Breast epithelium (tissue), 4 donors: ENCODE measurements at places on chromosomes 1 and 21.
A peak's percentile ranks its signal among the peaks of the same experiment; 100 is the strongest.

- peak; percentile 87 for DNase-seq
Measured at GRCh38 chr1:16145030-16145661, 10.7 kb downstream of the EPHA2 start.

DNA sequence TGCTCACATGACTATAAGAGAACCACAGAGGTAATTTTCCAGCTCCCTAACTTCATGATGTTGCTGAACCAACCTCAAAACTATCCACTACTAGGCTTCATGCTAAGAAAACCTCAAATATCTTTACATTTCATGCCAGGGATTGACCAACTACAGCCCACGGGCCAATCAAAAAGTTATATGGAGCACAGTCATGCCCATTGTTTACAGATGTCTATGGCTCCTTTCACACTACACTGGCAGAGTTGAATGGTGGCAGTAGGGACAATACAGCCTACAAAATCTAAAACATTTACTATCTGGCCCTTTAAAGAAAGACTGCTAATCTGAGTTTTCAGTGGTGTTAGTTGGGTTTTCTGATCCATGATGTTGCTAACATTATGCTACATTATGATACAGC, 154.8 kb downstream of the TM2D1 start:
- no peak for DNase-seq

DNA sequence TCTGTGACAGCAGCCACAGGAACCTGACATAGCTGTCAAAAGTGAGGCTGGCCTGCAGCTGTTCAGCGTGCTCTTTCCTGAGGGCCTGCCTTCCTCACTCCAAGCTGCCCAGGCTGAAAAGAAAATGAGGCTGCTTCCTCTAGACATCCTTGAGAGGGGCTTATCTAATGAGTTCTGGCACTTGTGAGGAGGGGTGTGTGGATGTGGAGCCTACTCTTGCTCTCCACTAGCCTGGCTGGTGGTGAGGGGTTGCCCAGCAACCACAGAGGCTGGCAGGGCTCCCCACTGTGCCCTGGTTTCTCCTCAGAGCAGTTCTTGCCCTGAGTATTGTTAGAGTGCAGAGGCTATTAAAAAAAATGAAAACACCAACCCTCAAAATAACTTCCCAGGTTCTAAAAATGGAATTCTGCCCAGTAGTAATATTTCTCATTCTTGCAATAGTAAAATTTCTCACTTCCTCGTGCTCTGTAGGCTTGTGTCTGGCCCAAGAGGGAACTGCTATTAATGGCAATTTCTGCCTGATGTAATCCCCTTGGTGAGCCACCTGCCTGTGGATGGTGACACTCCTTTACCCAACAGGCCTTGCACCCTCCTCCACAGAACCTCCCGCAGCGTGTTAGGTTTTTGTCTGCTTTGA, 52.6 kb upstream of the EPS8L3 start:
- DNase-seq, result no peak

DNA sequence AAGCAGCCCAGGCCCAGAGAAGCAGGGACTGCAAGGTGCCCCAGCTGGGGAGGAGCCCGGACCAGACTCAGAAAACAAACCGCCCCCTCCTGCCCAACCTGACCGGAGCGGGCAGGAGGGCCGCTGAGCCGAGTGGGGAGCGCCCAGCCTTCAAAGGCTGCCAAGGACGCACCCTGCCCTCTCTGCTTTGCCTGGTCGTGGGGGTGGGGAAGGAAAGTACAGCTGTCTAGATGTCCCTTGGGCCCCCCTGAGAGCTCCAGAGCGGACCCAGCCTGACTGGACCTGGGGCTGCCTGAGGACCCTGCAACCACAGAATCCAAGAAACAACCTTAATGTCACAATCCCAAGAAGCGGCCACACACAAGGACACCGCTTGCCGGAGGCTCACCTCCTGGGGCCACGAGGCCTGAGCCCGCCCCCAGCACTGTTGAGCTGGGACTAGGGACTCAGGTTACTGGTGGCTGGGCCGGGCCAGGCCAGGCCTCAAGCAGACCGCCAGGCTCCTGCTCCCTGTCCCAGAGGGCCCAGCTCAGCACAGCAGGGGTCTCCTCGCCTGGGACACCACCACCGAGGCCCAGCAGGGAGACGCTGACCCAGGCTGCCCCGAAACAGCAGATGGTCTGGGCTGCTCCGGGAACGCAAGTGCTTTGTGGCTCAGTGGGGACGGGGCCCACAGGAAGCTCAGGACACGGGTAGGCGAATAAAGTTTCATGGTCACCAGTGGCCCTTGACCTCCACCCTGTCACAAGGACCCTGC, 1.4 kb downstream of the DVL1 start:
- no peak for DNase-seq

- no peak for DNase-seq
Measured at GRCh38 chr1:234621657-234622335, 11.8 kb upstream of the IRF2BP2 start.

DNA sequence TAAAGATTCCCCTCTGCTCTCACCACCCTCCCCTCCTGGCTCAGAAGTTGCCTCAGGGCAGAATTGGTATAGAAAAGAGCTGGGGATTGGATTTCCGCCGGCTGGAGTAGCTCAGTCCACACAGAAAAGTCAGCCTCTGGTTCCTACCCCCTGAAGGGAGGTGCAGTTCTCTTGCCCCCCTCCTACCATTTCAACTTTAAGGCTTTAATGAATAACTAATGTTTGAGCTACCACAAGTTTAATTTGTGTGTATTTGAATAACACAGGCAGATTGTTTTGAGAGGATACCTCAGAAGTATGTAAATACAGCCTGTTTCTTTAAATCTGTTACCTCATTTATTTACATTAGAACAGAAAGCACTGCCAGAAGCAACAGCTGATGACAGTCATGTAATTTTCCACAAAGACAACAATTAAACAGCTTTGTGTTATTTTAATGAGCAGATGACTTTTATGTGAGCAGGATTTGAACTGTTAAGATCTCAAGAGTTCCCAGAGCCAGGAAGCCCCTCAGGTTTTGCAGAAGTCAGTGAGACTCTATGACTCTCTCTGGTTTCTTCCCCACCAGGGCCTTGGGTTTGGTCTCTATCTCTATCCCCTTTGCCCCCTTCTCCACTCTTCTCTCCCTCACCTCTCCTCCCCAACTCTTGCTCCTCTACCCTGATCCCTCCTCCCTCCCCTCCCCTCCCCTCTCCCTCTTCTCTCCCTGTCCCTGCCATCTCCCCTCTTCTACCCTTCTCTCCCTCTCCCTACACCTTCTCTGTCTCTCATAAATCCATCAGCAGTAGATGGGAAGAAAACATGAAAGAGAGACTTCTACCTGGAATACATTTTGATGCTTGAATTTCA, 26.3 kb downstream of the DUSP10 start:
- no peak for DNase-seq

GRCh38 chr1:203462878-203463277, 12.7 kb upstream of the PRELP start:
- DNase-seq, result peak; percentile 87

DNA sequence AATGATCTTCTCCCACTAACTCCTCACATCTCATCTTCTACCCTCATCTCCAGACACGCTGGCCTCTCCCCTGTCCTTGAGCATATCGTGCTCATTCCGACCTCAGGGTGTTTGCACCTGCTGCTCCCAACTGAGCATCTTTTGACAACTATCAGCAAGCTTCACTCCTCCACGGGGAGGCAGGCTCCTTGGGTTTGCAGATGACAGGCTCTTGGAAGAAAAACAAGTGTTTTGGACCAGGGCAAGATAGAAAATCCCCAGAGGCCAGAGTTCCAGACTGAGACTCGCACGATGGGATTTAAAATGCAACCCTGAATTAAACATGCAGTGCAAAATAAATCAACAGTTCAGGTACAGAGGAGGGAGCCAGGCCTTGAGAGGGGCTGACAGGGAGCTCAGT, 246.7 kb downstream of the PTPRU start:
- DNase-seq, result no peak

DNA sequence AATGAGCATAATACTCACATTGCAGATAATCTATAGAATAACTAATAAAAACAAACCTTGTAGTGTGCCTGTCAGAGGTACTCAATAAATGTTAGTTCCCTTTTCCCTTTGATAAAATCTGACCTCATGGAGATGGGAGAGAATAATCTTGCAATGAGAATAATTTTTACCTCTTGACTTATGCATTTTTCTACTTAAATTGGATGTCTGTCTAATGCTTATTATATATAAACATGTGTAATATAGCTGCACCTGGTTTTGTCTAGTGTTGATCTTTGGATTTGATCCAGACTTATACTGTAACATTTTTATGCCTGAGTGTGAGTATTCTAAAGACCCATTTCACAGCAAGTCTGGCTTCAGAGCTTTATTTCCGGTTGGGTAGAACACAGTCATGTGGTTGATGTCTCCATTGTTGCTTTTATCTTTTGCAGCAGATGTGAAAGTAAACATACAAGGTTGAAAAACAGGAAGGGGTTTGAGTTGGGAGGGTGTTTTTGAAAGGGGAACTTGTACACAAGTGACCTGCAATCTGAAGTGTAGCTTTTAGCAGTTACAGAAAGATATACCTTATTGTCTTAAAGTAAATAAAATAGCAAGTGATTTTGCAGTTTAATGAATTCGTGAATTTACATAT, 12.4 kb downstream of the EPB41 start:
- no peak for DNase-seq

- no peak for DNase-seq
Measured at GRCh38 chr1:176517484-176517883, 54.5 kb downstream of the PAPPA2 start.

DNA sequence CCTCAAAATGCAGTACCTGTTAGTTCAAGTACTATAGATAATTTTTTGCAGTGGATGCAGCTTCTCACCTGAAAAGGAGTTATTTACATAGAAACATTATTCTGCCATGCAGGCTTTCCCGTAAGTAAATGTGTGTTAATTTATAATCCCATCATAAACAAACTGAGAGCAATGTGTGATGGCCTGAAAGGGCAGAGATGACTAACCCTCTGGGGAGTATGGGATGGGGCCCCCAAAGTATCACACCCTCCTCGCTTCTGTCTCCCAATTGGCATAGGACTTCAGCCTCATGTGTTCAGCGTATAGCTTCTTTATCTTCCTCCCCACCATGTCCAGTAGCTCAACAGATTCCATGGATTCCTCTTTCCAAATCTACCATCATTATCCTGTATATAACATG, 7.6 kb downstream of the HMGCL start:
- no peak for DNase-seq

DNA sequence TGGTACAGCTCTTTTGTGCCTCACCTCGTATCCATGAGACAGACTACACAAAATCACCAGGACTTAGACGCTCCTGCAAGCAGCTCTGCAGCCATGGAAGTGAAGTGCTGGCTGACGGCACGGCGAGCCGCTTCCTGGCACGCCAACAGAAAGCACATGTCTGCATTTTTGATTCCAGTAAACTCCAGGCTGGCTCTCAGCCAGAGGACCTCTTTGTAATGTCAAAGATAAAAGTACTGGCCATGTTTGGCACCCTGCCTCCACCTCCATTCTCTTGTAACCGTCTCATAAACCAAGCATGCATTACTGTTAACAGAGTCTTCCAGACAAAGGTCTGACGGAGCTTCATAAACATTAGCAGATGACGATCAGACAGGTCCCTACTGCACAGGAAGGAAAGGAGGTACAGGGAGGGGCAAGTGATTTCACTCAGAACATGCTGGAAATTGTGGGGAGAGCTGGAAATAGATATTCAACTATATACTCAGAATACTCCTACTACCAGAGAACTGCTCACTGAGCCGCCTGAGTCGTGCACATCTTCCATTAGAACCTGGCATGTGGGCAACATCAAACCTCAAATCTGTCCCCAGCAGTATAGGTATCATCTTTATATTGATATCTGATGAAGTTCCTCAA, 632.0 kb downstream of the SMYD3 start:
- DNase-seq, result peak; percentile 19

- no peak for DNase-seq
Measured at GRCh38 chr1:62513013-62513412, 76.2 kb downstream of the USP1 start.

DNA sequence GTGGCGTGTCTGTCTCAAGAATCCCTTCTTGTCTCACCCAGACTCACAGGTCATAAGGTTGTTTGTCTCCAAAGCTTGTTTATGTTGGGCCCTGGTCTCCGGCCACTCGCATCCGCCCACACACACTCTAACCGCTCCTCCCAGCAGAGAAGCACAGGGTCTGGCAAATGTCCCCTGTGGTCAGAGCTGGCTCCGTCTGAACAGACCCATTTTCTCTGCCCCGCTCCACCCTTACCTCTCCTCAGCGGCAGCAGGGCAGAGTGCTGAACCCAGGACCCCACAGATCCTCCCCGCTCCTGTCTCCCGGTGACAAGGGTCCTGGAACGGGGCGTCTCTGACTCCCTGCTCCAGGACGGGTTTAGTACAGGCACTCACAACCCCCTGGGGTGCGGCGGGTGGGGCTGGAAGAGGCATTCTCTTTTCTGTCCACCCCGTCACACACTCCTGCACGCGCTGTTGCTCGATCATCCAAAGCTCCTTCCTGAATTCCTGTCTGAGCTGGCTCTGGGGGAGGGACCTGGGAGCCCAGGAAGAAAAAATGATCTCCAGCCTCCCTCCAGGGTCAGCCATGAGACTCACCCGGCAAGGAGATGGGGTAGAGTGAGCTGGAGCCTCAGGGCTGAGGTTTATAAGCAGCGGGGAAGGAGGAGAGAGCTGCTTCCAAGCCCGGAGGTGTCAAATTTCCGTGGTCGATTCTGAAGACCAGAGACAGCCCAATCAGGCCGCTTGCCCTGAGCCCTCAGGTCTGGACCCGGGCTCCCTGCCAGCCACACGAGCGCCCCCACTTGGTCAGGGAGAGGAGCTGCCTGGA, at the start of gene S100A13:
Gene S100A13, minus strand, starts transcription at position 602 of the 811 bp plus-strand sequence. CDS start 1,033 bp downstream, outside the sequence.
- peak; percentile 70 for DNase-seq

GRCh38 chr1:173020138-173020750, 30.5 kb downstream of the TNFSF18 start:
- no peak for DNase-seq

GRCh38 chr1:24121406-24121805, 9.5 kb upstream of the MYOM3 start:
- DNase-seq, result no peak

GRCh38 chr1:20107796-20108195, 11.5 kb downstream of the PLA2G2D start:
- no peak for DNase-seq
